CD4-positive, alpha-beta memory T cell (primary cell): ENCODE measurements at places on chromosomes 3 and 15. TPM values are rescaled to one million over a fixed set of nuclear protein-coding genes. Genes with fewer than 3 reads are reported as not detected.

The RASGRP1 gene
- 123 TPM for total RNA-seq

The BSN gene
- total RNA-seq, result 0.15 TPM

The DNAJB8 gene
- total RNA-seq, result not detected

The CKMT1A gene
- not detected for total RNA-seq

The CACNA2D2 gene
- total RNA-seq, result 1.7 TPM

- no peaks in the 10 kb centered on the region for H3K27me3 ChIP-seq
- H3K4me1 ChIP-seq, result no peaks in the 10 kb centered on the region
- DNase-seq, result no peak
- H3K4me3 ChIP-seq, result no peak overlapping the region
Measured at GRCh38 chr3:17840126-17840525, 97.7 kb upstream of the TBC1D5 start.

DNA sequence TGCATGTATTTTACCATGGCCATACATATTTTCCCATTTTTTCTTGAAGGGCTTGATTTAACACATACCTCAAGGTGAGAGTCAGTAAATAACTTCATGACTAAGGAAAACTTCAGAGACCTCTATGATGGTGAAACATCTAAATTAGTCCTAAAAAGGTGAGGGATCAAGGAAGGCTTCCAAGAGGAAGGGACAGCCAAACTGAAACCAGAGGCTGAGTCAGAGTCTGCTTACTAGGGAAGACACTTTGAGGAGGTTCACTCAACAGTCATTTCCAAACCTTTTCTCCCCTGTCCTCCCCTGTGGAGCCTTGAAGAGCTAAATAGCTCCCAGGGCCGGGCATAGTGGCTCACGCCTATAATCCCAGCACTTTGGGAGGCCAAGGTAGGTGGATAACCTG, 206.6 kb downstream of the SHQ1 start:
- no peaks in the 10 kb centered on the region for H3K27me3 ChIP-seq
- no peaks in the 10 kb centered on the region for H3K36me3 ChIP-seq

GRCh38 chr3:45885979-45886705, at the start of gene CCR9:
TSS of gene CCR9 (plus strand) at chr3:45886543. CDS start at chr3:45894934, 8,391 bp downstream.
- no peak within 1 kb of the TSS for H3K27ac ChIP-seq
- H3K4me3 ChIP-seq, result no peak within 1 kb of the TSS
- peaks cover 11% of the 10 kb centered on the region for H3K4me1 ChIP-seq
- peak; percentile 18 for DNase-seq
- H3K27me3 ChIP-seq, result no peaks in the 10 kb centered on the region

- H3K27ac ChIP-seq, result no peak overlapping the region
- H3K27me3 ChIP-seq, result no peaks in the 10 kb centered on the region
- DNase-seq, result no peak
- H3K4me3 ChIP-seq, result no peak overlapping the region
- H3K36me3 ChIP-seq, result no peaks in the 10 kb centered on the region
Measured at GRCh38 chr3:156299569-156299968, 179.2 kb downstream of the KCNAB1 start.

DNA sequence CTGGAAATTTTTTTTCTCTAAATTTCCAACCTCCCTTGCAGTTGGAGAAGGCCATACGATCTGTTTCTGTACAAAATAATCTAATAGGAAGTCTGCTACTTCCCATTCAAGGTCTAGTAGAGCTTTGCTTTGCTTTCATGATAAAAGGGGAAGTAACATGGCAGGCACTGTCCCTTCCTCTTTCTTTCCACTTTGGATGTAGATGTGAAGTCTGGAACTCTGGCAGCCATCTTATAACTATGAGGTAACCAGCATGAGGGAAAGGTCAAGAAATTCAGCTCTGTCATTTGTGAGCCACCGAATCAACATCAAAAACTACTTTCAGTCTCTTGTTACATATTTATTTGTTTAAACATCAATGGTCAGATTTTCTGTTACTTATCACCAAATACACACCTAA, 156.3 kb downstream of the MTHFS start:
- H3K27me3 ChIP-seq, result no peaks in the 10 kb centered on the region
- DNase-seq, result no peak
- H3K4me1 ChIP-seq, result no peaks in the 10 kb centered on the region
- H3K27ac ChIP-seq, result no peak overlapping the region

GRCh38 chr15:50244153-50244552, 21.4 kb downstream of the HDC start:
- H3K27me3 ChIP-seq, result no peaks in the 10 kb centered on the region
- H3K4me1 ChIP-seq, result peaks cover 17% of the 10 kb centered on the region
- no peak for DNase-seq
- no peak overlapping the region for H3K4me3 ChIP-seq
- no peak overlapping the region for H3K27ac ChIP-seq

DNA sequence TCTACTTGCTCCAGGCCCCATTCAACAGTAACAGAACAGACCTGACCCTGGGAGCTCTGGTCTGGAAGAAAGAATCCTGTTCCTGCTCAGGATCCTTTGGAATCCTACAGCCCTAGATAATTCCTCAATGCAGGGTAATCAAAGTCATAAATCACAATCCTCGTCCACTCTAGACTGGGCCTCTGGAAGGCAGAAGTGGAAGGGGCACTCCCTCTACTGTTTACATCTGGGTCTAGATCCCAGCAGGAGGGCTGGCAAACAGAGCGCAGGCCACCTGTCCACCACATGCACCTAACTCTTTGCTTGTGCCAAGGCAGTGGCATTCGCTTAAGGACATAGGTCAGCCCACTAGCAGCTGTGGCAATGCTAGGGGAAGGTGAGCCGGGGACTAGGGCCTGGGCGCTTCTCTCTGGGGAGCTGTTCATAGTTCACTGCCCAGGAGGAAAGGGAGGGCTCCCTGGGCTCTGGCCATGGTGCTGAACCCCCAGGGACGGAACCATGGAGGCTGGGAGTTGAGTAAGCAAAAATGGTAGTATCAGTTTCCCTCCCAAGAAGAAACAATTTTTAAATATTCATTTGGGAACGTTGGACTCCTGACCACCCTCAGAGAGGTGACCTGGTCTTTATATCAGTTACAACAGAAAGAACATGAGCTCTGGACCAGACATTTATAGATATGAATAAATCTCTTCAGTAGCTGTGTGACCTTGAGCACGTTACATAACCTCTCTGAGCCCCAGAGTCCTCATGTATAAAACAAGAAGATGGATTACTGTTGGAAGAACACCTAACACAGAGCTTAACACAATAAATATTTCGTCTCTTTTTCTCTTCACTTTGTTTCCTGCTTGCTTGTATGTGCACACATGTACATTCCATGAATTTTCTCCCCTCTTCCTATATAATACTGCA, 90.2 kb downstream of the NTRK3 start:
- no peaks in the 10 kb centered on the region for H3K36me3 ChIP-seq
- H3K4me3 ChIP-seq, result no peak overlapping the region
- H3K27ac ChIP-seq, result no peak overlapping the region

DNA sequence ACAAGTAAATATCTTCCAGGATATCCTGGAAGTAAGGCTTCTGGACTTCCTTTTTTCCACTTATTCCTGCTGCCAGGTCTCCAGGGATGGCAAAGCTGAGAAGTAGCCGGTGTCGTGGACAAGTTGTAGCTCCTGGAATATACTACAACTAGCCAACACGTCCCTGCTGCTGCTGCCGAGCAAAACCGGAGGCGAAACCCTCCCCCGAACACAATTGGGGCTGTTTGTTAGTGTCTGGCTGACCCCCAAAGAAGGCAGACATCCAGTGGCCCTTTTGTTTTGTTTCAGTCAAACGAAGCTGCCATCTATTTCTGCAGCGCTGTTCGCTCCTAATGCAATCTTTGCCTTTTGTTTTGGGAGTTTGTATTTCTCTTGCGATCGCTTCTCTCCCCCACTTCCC, 45.3 kb upstream of the EIF5A2 start:
- no peaks in the 10 kb centered on the region for H3K27me3 ChIP-seq
- no peak for DNase-seq
- H3K36me3 ChIP-seq, result no peaks in the 10 kb centered on the region

GRCh38 chr3:25460751-25461150, 32.7 kb downstream of the RARB start:
- no peaks in the 10 kb centered on the region for H3K27me3 ChIP-seq
- H3K27ac ChIP-seq, result no peak overlapping the region
- no peak for DNase-seq
- H3K36me3 ChIP-seq, result no peaks in the 10 kb centered on the region

DNA sequence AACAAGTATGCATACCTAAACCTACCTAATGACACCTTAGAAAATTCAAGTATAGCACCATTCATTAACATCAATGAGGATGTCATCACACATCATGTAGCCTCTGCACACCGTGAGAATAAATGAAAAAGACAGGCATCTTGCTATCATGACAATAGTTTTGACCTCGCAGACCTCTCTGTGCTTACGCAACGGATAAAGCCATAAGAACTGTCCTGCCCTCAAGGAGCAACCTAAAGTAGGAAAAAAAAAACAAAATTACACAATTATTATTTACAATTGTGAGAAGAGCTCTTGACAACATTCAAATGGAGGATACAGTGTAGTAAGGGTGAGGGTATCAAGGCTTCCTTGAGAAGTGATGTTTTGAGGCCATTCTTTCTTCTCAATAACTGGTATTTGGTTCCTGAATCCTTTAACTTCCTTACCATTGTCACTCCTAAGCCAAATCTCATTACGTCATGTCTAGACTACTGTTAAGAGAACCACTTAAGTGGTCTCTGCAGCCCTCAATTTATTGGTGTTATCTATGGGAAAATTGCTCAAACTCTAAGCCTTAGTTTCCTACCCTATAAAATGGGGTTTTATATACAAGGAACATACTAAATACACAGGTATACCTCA, 7.0 kb upstream of the SETD5 start:
- peaks cover 56% of the 10 kb centered on the region for H3K4me1 ChIP-seq
- DNase-seq, result no peak
- no peak overlapping the region for H3K27ac ChIP-seq
- H3K27me3 ChIP-seq, result no peaks in the 10 kb centered on the region
- H3K4me3 ChIP-seq, result no peak overlapping the region

DNA sequence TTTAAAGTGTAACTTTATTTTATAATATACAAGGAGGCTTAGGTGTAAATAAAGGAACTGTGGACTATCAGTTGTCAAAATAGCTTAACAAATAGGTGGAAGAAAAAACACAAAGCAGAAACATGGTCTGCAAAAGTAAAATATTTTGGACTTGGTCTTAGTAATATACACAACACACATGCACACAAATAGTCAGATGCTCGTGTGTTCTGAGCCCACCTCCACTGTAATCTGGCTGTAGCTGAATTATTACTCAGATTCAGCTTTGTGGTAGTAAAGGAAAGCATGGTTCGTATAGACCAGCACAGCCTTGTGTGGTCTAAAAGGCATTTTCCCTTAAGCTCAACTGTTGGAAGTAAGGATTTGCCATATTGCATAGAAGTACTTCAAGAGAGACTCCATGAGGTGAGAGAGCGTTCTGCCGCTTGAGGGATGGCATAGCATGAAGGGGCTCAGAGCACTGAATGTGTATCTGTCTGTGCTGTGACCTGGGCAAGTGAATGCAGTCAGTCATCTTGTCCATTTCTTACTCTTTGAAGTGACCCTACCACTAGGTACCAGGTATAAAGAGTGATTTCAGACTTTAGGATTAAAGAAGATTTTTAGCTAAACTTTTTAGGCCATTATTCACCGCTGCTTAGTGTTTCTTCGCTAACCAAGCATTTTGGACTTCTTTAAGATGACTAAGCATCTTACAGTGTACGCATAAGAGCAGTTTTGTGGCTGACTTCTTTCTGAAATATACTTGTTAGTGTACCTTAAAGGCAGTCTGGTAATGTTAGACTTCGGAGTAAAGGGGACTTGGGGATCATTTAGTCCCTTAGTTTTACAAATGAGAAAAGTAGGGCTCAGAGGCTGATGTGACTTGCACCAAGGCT, 15.2 kb downstream of the TPM1 start:
- H3K27me3 ChIP-seq, result no peaks in the 10 kb centered on the region
- H3K4me3 ChIP-seq, result no peak overlapping the region
- DNase-seq, result no peak

DNA sequence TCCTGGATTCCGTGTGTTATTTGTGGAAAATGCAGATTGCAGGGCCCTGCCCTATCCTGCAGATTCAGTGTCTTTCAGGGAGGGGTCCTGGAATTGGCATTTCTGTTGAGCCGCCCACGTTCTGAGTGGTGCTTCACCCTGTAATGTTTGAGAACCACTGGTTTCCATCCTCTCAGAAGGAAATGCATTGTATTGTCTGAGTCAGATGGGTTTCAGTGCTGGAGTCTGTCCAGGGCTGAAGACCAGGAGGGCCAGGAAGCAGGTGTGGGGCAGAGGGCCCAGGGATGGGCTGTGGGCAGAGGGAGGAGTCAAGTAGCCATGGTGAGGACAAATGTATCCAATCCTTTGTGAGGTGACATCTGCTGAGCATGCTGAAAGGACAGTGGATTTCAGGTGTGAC, 123.8 kb downstream of the SV2B start:
- H3K27ac ChIP-seq, result no peak overlapping the region
- no peak for DNase-seq
- H3K36me3 ChIP-seq, result no peaks in the 10 kb centered on the region
- H3K4me3 ChIP-seq, result no peak overlapping the region

DNA sequence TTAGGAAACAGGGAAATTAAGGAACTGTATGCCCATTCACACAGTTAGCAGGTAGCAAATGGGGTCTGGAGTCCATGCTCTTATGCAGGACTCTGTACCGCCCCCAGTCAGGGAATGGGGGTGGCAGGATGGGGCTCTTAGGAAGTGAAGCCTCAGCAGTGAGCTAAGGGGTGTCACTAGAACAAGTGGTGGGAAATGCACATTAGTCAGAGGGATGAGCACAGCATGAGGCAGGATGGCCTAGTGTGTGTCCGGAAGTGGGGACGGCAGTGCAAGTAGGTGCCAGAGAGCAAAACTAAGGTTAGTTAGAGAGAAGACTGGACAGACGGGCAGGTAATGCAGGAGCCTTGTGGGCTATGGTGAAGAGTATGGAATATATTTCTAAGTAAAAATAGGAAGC, 60.7 kb downstream of the ST3GAL6 start:
- no peak overlapping the region for H3K27ac ChIP-seq
- H3K27me3 ChIP-seq, result no peaks in the 10 kb centered on the region
- DNase-seq, result no peak
- no peak overlapping the region for H3K4me3 ChIP-seq
- no peaks in the 10 kb centered on the region for H3K4me1 ChIP-seq

DNA sequence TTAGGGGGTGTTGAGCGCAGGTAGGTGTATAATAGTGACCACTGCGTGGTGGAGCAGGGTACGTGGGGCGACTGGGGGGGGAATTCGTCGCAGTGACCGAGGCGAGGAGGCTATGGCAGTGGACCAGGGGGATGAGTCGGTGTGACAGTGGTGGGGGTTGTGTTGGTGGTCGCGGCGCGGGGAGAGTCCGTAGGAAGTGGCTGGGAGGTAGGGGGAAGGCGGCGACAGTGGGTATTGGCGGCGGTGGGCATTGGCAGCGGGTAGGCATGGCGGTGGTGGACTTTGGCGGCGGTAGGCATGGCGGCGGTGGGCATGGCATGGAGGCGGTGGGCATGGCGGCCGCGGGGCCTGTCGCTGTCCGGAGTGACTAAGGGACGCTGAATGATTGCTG, 739 bp downstream of the SNRPN start:
- peak; percentile 36 for DNase-seq
- H3K4me1 ChIP-seq, result peaks cover 23% of the 10 kb centered on the region
- no peaks in the 10 kb centered on the region for H3K27me3 ChIP-seq
- peak overlapping the region; percentile 77 for H3K4me3 ChIP-seq
- H3K36me3 ChIP-seq, result no peaks in the 10 kb centered on the region
- peak overlapping the region; percentile 87 for H3K27ac ChIP-seq
